ENCODE measurements at places on chromosomes 3 and 15. TPM values are rescaled to one million over a fixed set of nuclear protein-coding genes. Genes with fewer than 3 reads are reported as not detected.
A peak's percentile ranks its signal among the peaks of the same experiment; 100 is the strongest.

DNA sequence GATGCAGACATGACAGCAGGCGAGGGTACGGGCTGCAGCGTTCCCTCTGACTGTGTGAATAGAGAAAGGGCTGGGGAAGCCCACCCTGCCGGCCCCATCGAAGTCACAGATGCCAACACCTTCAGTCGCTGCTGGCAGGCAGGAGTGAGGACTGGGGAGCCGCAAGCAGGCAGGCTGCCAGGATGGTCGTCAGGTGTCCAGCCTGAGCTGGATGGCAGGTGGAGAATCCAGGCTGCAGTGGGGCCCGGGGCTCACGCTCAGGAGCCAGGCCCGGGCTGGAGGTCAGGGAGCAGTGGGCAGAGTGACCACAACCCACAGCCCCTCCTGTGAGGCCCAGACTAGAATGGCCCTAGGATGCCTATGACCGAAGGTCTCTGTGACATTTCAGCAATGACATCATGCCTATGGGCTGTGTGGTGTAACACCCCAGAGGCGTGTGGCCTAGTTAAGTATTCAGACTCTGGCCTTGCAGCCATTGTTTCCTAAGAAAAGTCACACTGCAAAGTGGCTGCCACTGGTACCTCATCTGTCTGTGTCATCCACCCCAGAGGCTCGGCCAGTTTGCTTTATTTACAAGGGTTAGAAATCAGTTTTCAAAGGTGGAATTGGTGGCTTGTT, 15.7 kb downstream of the PRR23E start:
- DNase-seq, result no peak

DNA sequence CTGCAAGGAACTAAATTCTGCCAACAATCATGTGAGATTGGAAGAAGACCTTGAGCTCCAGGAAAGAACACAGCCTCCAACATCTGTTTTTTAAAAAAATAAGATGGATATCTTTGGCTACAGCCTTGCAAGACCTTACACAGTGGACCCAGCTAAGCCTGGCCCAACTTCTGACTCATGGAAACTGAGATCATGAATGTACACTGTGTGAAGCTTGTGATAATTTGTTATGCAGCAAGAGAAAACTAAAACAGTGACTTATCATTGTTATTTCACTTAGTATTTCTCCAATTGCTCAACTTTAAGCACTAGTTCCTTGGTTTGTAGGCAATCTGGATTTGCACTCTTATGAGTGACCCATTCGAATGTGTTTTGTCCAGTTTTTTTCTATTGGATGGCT, 29.3 kb downstream of the SHQ1 start:
- peak; percentile 31 for DNase-seq

DNA sequence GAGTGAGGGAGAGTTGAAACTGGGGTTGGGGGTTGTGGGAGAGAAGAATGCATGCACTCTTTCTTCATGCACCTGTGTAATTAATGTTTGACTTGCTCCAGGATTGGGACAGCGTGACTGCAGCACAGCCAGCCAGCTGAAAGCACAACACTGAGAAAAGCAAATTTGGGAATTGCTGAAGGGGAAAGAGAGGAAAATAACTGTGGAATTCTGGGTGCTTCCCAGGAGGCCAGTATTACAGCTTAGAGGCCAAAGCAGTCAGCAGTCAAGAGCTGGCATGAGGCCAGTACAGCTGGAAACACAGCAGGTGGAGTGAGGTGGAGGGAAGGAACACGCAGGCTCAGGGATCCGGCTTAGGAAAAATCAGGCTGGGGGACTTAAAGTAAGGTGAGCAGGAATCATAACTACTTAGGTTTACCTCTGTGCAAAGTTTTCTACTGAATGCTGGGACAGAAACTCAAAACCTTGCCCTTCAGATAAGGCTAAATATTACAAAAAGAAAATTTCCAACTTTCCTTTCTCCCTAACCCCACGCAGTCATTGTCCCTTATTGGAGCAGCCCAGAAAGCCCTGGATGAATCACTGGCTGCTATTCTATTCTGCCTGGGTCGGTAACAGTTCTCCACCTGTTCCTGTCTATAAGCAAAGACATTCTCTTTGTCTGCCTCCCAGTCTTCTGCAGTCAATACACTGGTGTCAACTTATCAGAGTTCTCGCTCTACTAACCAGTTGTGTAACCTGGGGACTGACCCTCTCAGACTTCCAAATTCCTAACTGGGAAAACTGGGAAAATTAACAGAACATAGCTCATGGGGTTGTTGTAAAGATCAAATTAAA, 167.2 kb downstream of the MAGI1 start:
- DNase-seq, result peak; percentile 93

DNA sequence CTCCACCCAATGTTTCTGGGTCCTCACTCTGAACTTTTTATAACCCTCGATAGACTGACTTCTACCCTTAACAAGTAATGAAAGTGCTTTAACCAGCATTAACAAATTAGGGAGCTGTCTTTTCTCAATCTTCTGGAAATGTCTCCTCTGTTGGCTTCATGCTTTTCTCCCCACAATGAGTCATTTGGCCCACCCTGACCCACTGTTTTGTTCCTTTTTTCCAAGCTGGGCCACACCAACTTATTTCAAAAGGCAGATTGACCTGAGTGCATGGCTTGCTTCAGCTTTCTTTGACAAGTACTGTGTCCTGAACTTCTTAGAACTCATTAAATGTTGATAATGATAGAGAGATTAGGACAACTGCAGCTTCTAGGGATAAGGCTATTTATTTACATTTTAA, 199.6 kb upstream of the SEMA6D start:
- no peak for DNase-seq

DNA sequence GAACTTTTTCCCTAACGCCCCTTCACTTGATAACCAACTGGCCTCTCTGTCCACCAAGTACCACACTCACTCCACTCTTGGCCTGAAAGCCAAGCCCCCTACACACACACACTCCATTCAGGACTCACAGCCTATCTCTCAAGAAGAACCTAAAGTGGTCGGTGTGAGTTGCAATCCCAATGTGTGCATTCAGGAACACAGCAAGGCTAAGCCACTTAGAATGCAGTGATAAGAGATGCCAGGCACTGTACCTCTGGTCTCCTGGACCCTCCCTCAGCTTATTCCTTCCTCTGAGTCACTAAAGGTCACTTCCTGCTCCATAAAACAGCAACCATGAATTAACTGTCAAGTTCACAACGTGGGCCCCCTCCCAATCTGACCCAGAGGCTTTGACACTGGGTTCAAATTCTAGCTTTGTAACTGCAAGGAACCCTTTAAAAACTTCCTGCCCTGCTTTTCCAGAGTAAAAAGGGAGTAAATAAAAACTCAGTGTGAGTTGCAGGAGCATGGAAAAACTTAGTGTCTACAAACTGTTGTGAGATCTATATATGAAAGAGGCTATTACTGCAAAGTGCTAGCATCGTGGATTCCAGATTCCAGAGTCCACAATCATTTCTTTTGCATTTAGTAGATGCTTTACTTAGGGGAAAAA, 17.6 kb upstream of the KCNMB3 start:
- DNase-seq, result no peak

DNA sequence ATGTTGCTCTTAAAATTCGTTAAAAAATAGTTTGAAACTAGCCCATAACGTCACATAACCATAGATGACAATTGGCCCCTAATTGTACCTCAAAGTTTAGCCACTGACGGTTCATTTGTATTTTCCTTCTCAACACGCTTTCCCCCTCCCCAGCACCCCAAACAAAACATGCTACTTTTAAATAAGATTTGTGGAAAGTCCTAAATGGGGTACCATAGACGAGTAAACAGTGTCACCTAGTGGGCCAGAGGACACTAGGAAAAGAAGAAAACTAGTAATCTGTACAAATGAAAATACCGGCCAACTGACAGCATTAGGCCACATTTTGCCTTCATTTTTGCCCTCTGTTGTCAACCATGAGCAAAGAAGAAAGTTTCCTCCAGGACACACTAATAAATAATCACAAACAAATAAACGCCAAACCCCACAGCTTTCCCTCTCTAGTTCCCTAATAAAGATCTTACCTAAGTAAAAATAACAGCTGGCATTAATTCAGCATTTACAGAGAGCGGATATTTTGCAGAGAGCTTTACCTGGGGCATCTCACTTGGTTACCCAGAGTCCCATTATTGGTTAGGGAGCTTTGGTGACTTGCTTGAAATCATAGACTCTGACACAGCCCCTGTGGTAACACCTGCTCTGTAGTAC, 175.1 kb upstream of the ATP11B start:
- no peak for DNase-seq

GRCh38 chr3:57815036-57815435, 58.9 kb downstream of the SLMAP start:
- DNase-seq, result no peak

DNA sequence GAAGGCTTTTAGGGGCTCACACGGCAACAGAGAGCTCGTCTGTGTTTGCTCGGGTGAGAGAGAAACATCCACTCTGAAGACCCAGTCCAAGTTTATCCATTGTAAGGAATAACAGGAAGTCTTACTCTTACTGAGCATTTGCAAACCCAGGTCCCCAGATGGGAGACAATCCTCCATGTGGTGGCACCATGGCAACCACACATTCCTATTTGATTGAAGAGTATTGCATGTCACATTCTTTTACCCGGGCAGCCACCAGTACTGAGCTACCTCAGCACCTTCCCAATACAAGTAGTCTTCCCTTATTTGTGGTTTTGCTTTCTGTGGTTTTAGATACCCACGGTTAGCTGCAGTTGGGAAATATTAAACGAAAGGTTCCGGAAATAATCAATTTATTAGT, 302.9 kb upstream of the RASGRP1 start:
- DNase-seq, result no peak

GRCh38 chr3:12258911-12259310, 30.0 kb upstream of the PPARG start:
- no peak for DNase-seq

DNA sequence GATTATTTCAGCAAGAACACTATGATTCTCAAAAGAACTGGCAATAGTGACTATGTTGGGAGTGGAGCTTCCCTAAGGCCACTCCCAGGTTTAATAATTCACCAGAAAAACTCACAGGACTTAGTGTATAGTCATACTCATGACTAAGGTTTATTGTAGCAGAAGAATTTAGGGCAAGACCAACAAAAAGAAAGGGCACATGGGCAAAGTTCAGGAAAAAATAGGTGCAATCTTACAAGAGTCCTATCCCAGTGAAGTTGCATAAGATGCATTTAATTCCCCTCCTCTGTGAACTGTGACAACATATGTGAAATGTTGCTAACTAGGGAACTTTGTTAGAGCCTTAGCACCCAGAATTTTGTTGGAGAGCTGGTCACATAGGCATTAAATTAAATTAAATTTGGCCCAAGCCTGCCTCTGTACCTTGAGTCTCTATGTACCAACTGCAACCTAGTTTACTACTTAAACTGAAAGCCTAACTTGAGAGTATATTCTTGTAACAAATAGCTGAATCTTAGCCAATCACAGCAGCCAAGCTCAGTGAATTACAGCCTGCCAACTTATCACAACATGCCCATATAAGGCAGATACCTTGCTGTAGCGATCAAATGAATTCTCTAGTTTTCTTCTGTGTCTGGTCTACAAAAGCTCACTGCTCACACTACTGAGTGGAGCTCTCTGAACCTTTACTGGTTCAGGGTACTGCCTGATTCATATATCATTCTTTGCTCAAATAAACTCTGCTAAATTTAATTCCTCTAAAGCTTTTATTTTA, 386.2 kb upstream of the ARHGEF26 start:
- no peak for DNase-seq

DNA sequence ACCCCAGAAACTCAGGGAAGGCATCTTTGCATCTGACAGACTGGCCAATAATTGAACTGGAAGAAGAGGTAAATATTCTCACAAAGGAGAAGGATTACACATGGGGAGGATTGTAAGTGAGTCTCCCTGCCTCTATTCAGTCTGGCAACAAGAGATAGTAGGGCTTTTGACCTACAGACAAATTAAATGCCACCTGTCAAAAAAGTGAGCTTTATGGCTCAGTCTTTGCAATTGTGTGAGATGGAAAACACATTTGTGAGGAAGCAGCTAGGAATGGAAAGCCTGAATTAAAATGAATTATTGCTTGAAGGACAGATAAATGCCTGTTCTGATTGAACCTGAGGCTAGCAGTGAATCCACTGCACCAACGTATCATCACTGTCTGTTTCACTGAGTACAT, 173.3 kb upstream of the GOLIM4 start:
- no peak for DNase-seq

DNA sequence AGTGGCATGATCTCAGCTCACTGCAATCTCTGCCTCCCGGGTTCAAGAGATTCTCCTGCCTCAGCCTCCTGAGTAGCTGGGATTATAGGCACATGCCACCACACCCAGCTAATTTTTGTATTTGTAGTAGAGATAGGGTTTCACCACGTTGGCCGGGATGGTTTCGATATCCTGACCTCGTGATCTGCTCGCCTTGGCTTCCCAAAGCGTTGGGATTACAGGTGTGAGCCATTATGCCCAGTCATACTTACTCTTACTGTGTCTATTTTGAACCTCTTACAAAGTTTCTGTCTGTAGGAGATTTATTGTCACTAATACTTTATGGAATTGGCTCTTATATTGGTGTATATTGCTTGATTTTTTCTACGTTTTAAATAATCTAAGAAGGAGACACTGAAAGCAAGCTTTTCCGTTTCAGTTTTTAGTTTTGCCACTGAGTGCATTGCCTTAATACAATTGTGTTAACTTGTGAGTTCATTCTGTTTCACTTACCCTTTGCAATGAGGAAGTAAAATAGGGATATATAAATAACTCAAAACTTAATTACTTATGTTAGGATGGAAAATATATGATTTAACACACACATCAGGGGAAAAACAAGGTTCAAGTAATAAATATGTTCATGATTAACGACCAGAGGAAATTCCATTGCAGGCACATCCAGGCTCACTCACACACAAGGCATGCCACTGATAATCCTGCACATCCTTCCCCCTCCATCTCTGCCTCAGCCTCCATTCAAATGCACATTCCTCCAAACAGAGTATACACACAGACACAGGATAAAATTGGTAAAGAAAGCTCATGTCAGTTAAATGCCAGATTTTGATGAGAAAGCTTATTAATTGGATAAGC, 279.3 kb upstream of the RASGRP1 start:
- no peak for DNase-seq

GRCh38 chr3:16600780-16601536, 4.3 kb downstream of the DAZL start:
- DNase-seq, result peak; percentile 90

DNA sequence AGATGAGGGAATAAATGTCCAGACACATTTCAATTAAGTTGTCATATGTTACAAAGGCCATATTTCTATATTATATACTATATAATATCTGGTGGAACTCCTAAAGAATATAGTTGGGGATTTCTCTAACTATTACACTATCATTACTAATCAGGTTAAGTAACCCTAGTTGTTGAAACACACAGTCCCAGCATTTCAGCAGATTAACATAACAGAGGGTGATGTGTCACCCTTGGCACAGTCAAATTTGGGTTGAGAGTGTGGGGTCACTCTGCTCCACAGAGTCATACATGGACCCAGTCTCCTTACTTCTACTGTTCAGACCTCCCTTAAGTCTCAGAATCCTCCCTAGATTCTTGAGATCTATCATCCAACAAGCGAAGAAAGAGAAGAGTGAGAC, 496.4 kb upstream of the MDFIC2 start:
- no peak for DNase-seq

GRCh38 chr15:33100314-33100713, 94.2 kb downstream of the FMN1 start:
- DNase-seq, result no peak

EEF1AKMT4 gene
- 3.4 TPM for total RNA-seq

SYNPR gene
- not detected for total RNA-seq

PRRT3 gene
- 3.9 TPM for total RNA-seq

LRRC57 gene
- 6.9 TPM for total RNA-seq

ZNF774 gene
- total RNA-seq, result 9.6 TPM

KCTD6 gene
- total RNA-seq, result 1.3 TPM

LMAN1L gene
- not detected for total RNA-seq

ITIH3 gene
- total RNA-seq, result not detected

VIPR1 gene
- 0.99 TPM for total RNA-seq

NCK1 gene
- 19.4 TPM for total RNA-seq
